ENCODE measurements at places on chromosomes 2 and 18.

DNA sequence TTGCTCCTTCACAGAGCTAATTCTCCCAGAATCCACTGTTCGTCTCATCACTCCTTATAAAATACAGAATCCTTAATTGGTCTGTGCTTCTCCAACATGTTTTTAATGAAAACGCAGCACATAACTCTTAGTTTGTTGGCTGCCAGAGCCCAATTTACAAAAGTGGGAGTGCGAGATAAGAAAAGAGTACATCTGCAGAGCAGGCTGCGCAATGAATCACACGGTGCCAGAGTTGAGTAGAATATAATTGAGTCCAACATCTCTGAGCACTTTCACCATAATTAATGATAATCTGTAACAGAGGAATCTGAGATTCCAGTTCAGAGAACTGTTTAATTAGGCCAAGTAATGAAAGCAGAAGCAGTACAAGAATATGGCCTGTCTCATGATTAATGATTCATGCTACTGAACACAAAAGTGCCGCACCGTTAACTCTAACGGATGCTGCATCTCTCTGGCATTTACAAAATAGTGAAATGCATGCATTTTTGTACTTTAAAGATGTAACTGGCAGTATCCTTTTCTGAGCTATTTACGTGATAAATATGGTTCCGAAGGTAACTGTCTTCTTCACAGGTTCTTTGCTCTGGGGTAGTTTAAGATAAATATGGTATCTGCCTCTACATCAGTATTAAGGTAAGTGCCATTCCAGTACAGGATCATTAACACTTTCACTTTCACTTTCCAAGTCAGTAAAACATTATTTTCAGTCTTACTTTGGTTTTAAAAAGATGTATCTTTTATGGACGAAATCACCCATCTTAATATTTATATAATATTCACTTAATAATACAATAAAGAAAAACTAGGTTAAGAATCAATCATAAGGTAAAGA is 785.6 kb downstream of the NR4A2 start:
- DNase-seq, result no peak

DNA sequence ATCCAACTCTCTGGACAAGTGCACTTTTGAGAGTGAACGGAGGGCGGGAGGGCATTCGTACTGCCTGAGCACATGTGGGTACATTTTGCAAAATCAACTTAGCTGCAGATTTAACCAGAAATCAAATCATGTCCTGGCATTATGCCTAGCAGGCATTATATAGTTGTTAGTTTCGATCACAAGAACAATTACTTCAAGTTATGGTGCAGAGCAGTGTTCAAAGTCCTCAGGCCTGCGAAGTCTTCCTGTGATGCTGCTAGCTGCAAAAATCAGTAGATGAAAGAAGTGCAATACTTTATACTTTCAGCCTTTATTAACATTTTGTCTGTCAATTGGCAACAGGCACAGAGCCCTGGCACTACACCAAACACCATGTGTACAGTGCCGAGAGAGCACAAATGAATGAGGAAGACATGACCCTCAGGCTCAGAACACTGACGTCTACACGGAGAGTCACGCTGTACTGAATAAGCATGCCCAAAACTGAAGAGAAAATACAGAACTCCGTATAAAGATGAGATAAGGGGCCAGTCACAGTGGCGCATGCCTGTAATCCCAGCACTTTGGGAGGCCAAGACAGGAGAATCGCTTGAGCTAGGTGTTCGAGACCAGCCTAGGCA is 92.1 kb upstream of the CREB1 start:
- DNase-seq, result no peak

- no peak for DNase-seq
Observed at GRCh38 chr2:67289271-67289670, 107.9 kb upstream of the ETAA1 start.

- DNase-seq, result no peak
Observed at GRCh38 chr2:197216361-197216979, 94.1 kb downstream of the ANKRD44 start.

DNA sequence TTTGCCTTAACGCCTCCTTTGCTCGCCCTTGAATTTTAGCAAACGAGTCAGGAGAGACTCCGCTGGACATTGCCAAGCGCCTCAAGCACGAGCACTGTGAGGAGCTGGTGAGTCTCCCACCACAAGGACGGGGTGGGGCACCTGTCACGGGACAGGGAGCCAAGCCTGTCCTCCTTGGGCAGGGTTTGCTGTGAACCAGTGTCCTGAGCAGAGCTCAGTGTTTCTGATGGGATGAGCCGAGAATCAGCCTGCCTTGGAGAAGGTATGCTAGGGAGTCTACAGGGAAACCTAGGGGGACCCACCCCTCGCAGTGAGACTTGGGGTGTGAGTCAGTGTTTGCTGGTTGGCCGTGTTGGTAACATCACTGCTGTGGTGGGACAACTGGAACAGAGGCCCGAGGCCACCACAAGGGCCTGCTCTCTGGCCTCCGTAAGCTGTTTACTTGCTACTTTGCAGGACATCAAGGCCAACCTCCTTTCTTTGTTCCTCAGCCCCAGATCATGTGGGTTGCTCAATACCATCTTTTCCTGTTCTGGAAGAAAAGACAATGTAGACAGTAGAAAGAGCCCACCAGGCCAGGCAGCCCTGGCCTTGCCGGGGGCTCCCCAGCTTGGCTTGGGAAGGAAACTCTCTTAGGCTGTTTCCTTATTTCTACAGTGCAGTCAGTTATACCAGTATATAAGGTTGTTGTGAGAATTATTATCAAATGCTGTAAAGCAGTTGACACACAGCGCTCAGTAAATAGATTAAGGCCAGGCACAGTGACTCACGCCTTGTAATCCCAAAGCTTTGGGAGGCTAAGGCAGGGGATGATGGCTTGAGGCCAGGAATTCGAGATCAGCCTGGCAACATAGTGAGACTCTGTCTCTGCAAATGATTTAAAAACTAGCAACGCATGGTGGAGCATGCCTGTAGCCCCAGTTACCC is 42.4 kb downstream of the ITGB1BP1 start:
- no peak for DNase-seq

GRCh38 chr18:12029786-12030584 is 48.7 kb downstream of the IMPA2 start:
- DNase-seq, result no peak

DNA sequence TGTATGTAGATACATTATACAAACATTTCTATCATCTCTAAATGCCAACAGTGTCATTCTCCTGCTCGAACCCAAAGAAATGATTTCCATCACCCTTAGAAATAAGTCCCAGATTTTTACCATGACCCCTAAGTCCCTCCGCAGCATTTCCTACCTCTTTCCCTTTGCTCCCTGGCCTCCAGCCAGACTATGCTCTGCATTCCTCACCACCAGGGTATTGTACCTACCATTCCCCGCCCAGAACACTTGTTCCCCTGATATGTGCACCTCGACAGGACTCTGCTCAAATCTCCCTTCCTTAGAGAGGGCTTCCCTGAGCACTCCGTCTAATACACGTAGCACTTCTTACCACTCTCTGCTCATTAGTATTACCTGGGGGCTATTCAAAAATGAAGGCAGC is 630.2 kb downstream of the ARHGAP15 start:
- DNase-seq, result no peak

GRCh38 chr18:58175786-58176176 is 131.8 kb downstream of the NEDD4L start:
- DNase-seq, result no peak

DNA sequence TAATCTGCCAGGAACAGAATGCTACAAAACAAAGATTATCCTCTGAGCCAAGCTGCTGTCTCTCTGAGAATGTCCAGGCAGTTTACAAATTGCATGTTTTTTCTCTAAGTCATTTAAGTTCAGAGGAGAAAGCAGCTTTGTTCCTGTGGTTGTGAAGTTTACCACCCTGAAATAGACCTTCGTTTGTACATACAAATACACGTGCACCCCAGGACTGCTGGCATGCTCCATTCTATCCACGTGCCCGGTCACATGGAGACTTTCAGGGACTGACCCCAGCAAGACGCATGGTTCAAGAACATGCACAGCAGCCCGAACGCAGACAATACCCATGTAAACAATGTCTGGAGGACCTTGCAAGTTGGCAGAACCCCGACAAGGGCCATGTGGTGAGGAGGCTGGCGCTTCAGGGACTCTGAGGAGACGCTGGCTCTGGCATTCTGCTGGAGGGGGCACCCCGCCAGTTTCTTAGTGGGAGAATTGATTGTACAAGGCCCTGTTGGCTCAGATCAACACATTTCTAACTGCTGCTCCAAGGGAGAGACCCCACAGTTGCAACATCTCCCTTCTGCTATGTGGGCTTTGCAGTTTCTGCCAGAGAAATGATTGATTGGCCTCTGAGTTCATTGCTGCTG is 33.3 kb downstream of the FAM178B start:
- DNase-seq, result no peak

DNA sequence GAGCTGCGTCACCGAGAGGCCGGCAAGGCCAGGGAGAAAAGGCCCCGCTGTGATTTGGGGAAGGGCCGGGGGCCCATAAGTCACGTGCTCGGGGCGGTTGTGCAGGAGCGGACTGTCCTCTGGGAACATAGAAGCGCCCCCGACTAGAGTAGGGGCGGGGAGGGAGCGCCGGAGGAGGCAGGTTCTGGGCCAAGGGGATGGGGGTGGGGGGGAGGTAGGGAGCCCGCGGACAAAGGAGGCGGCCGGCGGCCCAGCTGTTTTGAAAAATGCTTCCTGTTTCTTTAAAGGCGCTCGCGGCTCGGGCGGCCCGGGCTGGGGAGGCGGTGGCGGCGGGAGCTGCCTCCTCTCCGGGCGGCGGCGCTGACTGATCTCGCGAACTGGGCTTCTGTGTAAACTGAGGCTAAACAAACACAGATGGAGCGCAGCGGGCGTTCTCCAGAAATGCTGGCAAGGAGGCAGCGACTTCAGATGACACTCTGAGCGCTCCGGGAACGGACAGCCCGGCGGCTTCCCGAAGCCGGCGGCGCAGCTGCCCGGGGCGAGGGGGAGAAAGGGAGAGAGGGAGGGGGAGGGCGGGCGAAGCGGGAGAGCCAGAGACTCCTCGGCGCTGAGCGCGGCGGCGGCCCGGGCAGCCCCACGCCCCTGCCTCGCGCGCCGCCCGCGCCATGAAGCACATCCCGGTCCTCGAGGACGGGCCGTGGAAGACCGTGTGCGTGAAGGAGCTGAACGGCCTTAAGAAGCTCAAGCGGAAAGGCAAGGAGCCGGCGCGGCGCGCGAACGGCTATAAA is at the start of gene ATOH8:
ATOH8 (plus strand) TSS at position 467 of the 788 bp plus-strand sequence; CDS start at position 666, 199 bp downstream.
- no peak for DNase-seq

DNA sequence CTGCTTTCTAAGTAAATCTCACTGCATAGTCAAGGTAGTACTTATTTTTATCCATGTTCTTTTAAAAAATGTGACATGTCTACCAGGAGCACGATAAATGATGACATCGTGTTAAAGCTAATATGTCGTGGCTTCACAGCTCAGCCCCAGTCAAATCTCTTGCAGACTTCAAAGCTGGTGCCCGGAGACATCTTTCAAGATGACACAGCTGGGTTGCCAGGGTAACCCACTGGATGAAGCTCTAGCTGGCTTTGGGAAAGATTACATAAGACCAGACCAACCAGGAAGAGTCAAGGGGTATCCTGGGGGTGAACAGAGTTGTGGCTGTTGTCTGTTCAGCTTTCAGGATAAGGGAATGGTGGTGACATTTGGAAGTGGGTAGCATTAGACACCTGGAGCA is 67.8 kb downstream of the VSNL1 start:
- no peak for DNase-seq

DNA sequence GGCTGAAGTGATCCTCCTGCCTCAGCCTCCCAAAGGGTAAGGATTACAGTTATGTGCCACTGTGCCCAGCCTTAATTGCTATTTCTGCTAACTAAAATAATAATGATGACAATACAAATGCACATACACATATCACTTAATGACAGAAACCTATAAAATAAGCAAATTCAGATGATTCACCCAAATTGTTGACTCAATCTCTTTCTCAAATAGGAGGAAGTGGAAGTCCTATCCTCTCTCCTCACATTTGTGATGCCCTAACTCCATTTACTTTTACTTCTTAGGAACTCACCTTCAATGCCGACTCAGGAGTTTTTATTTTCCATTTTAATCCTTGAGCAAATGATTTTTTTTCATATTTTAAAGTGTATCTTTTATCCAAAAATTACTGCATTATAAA is 24.5 kb upstream of the RAPH1 start:
- DNase-seq, result no peak

- no peak for DNase-seq
Observed at GRCh38 chr2:174610243-174610995, 12.8 kb upstream of the WIPF1 start.

GRCh38 chr2:167506395-167506794 is 618.1 kb downstream of the XIRP2 start:
- no peak for DNase-seq

- no peak for DNase-seq
Observed at GRCh38 chr18:42657551-42657950, 457.9 kb downstream of the RIT2 start.

- DNase-seq, result no peak
Observed at GRCh38 chr2:235659767-235660322, 166.0 kb downstream of the AGAP1 start.

- no peak for DNase-seq
Observed at GRCh38 chr2:24725956-24726355, 67.2 kb downstream of the PTRHD1 start.

DNA sequence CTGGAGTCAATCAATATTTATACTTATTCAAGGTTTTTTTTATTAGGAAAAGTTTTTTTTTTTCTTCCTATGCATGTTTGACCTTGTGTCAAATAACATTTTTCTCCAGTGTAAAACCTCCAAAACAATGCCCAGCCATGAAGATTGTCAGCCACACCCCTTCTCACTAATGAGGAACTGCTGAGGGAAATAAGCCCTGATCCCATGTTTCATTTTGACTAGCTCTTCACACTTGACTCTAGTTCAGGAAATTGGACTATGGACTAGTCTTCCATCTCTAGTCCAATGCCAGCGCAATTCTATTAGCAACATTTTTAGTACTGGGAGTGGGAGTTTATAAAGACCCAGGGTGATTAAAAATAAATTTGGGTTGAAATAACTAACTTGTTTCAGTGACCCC is 275.6 kb upstream of the CXCR4 start:
- no peak for DNase-seq

GRCh38 chr18:2871111-2871720 is 24.4 kb downstream of the EMILIN2 start:
- no peak for DNase-seq

GRCh38 chr2:167480232-167480985 is 592.1 kb downstream of the XIRP2 start:
- no peak for DNase-seq

- DNase-seq, result no peak
Observed at GRCh38 chr18:54032412-54032811, 192.1 kb downstream of the MBD2 start.
